ENCODE measurements at places on chromosomes 11 and 22.
A peak's percentile ranks its signal among the peaks of the same experiment; 100 is the strongest.

GRCh38 chr22:19904174-19904856 is 37.3 kb upstream of the COMT start:
- no peak for DNase-seq

GRCh38 chr11:102921587-102922220 is 33.8 kb downstream of the MMP13 start:
- no peak for DNase-seq

GRCh38 chr11:698493-699115 is 3.0 kb downstream of the TMEM80 start:
- no peak for DNase-seq

DNA sequence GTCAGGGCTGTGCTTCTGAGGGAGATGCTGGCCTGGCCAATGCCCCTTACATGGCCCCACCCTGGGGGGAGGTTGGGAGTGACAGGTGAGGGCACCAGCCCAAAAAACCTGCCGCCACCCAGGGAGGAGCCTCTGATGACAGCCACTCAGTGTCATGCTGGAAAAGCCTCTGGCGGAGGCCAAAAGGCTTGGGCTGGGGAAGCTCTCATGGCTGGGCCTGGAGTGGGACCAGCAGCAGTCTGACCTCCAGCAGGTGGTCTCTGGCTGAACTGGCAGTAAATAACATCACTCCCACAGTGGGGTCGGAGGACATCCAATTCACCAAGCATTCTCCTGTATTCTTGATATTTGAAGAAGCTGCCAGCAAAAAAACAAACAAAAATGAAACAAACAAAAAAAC is 20.1 kb downstream of the FGF3 start:
- DNase-seq: no peak

GRCh38 chr11:19792510-19792909 is 79.9 kb downstream of the NAV2 start:
- DNase-seq: peak; percentile 26

DNA sequence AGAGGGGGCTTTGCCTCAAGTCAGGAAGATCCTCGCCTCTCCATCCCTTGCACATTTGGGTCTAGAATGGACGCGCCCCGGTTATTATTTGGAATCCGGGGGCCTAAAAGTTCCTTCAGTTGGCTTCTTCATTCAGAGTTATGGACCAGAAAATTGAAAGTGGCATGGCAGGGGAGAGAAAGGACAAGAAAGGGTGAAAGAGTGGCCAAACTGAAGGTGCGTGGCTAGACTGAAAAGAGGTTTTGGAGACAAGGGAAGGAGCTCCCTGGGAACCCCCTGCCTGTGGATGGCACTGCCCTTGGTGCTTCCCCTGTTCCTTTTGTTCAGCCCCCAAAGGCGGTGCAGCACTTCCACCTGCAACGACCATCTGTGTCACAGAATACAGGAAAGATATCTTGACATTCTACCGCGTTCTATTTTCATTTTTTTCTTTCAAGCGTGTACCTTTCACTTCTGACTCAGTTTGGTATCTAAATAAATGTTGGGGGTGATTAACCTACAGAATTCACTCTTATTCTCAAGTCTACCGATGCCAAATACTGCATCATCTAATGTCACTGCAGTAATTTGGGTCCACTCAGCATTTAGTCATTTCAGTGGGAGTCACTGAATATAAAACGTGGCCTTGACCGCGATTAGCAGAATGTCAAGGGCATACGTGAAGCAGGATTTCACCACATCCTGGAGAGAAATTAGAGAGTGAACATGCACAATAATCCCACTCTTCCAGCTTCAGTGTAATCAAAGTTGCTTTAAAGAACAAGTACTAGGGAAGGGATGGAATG is 88.1 kb upstream of the ARHGAP32 start:
- peak; percentile 15 for DNase-seq

- peak; percentile 47 for DNase-seq
Measured at GRCh38 chr11:111206472-111206871, 39.1 kb upstream of the POU2AF2 start.

DNA sequence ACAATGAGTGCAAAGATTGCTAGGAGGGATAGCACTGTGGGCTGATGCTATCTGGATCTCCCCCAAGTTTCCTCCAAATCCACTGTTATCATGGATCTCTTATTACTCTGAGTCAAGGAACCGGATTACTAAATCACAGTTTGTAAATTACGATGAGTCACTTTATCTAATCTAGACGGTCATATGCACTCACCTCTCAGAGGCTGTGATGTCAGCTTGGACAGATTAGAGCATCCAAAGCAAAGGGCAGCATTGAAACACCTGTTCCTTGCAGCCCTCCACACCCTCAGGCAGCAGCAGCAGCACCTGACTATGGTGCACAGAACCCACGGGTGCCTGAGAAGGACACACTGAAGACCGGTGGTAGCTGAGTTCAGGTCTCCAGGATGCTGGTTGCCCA is 14.0 kb upstream of the POU2AF1 start:
- DNase-seq: no peak

DNA sequence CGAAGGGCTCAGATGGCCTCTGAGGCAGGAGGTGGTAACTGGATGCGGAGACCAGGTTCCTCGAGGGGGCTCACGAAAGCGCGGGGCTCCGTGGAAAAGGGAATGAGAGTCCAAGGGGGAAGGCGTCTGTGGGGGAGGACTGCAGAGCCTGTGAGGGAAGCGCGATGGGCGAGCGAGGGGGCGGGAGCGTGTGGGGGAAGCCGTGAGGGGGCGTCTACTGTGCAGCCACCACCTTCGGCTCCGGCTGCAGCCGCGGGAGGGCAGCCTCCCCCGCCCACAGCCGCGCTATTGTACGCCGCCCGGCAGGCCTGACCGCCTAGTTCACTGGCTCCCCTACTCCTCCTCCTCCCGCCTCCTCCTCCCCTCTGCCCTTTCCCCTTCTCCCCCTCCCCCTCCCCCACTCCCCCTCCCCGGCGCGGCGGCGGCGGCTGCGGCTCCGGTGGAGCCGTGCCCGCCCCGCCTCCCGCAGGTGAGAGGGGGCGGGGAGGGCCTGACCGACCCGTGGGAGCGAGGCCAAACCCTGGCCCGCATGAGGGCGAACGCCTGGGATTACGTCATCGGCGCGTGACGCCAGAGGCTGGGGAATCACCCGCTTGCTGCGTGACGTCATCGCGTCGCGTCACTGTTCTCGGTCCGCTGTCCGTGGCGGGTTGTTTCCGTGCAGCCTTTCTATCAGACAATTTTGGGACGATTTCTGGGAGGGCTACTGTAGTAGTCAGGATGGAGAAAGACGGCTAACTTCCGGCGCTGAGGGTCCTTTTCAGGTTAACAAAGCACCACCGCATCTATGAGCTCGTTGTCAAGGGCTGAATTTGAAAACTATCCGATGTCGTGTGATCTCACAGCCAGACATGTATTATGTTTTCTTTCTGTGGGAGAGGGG is at the start of gene PAK1:
TSS of gene PAK1 (minus strand) at position 294 of the 883 bp plus-strand sequence. CDS start 81,574 bp downstream, outside the sequence.
- peak; percentile 91 for DNase-seq

- DNase-seq: peak; percentile 48
Measured at GRCh38 chr22:27879923-27880322, 39.1 kb downstream of the PITPNB start.

GRCh38 chr11:70630816-70631623 is 232.7 kb downstream of the CTTN start:
- DNase-seq: no peak

DNA sequence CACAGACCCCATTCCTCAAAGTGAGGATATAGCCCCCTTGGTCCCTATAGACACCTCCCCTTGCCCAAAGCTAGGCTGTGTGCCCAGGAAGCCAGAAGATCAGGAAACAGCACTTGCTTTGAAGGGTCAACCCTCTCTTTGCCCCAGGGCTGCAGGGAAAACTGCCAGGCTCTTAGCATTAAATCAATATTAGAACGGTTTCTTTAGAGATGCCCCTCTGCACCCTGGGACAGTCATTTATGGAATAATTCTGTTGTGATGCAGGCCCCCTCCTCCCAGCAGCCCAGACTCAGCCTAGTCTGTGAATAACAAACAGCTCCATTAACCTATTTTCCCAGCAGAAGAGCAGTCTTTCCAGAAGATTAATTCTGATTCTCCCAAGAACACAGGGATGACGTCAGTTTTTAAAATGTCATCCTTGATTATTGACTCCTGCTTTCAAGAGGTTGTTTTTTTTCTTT is 11.6 kb upstream of the CAPN5 start:
- DNase-seq: no peak

- no peak for DNase-seq
Measured at GRCh38 chr22:19932367-19933206, 9.0 kb upstream of the COMT start.

- no peak for DNase-seq
Measured at GRCh38 chr11:77196961-77197360, 68.9 kb downstream of the MYO7A start.

- no peak for DNase-seq
Measured at GRCh38 chr11:126124231-126124661, 61.6 kb upstream of the CDON start.

- no peak for DNase-seq
Measured at GRCh38 chr11:749731-750130, 2.5 kb downstream of the TALDO1 start.

DNA sequence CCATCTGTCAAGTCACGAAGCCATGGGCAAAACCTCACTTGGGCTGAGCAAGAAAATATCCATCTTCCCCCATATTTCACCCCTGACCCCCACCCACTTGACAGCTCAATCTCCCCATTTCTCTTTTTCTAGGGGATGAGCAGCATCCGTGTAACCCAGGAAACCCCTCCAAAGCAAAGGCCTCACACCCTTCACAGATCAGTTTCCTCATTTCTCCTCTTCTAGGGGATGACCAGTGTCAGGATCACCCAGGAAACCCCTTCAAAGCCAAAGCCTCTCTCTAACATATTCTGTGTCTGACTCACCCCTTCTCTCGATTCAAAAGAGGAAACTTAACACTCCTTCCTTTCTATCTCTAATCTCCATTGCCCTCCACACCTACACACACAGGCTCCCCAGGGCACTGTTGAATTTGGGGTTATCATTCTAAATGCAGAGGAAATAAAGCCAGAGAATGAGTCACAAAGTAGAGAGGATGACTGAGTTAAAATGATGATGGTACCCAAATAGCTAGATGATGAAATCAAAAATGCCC is 439.7 kb downstream of the BUD13 start:
- no peak for DNase-seq

DNA sequence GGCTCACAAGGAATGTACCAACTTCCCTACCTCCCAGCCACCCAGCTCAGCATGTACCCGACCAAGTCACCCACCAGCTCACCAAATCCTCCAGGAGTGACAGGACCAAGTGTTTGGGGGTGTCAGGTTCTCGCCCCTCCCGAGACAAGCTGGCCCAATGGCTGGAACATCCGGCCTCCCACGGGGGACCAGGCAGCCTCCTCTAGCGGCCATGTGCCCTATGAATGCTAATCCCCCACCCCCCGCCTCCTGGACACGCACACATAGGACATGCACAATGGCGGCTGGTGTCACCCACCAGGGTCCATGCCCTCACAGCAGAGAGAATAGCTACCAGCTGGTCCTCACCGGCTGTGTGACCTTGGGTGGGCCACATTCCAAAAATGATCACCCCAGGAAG is 151.0 kb downstream of the MN1 start:
- no peak for DNase-seq

Measured in muscle of back (tissue), 13 donors.